Omental fat pad (tissue), 4 donors: ENCODE measurements at places on chromosomes 16 and 17. TPM values are rescaled to one million over a fixed set of nuclear protein-coding genes. Genes with fewer than 3 reads are reported as not detected.

DNA sequence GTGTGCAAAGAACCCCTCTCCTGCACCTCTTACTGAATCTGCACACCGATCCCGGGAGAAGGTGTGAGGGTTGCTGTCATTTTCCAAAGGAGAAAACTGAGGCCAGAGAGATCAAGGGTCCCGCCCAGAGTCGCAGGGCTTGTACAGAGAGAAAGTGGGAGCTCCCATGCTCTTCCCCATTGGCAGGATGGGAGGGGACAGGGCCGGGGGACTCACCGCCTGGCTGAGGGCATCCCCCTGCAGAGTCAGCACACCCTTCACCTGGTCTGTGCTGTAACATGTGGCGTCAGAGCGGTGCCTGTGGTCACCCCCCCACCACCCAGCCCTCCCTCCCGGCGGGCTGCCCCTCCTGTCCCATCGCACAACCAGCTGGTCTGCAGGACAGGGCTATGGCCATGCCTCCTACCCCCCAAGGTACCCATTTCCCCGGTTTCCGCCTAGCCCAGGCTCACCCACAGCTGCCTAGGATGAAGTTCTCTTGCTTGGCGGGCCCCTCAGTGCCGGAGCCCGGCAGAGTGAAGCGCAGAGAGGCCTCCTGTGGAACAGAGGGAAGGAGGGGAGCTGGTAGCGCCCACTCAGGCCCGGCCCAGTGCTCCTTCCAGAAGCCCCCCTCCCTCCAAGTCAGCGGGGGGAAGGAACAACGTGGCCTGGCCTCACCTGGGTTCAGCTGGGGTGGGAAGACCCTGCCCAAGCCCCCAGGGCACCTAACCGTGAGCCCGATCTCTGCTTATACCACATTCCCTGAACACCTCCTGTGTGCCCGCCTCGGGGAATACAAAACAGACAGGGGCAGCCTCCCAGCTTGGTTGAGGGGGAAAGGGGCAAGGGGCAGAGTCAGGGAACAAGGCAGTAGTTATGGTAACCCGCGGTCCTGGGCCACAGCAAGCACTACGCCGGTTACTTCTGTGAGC is 1.1 kb downstream of the ROGDI start:
- DNase-seq, result no peak

DNA sequence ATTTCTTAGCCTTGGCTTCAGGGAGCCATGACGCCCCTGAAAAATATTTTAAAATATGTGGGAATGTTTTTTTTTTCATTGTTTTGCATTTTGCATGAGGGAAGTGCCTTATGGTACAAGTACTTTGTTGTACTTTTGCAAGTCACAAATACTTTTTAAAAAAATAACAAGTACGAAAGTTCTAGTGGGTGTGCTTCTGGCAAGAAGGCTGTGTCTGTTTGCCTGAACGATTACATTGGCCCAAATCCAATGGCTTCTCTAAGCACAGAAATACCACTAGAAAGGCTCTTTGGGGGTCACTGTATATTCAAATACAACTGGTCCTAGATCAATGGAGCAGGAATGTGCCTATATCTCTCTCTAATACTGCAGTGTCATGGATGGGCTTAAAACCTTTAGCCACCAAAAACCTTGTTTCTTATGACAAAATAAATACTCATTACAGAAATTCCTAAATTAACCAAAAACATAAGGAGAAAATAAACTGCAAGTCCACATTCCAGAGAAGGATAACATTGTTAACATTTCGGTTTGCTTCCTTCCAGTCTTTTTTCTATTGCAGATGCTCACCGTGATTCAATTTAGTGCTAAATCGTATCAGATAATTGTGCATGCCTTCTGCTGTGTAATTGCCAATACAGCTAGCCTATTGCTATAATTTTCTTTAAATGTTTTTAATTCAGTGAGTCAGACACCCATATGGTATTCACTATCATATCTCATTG is 97.4 kb downstream of the VAT1L start:
- DNase-seq, result no peak

- DNase-seq, result no peak
Measured at GRCh38 chr16:57870753-57871454, 68.6 kb upstream of the KIFC3 start.

- DNase-seq, result no peak
Measured at GRCh38 chr17:57368637-57369336, 112.5 kb downstream of the MSI2 start.

GRCh38 chr16:64311241-64311640 is 810.6 kb downstream of the CDH11 start:
- no peak for DNase-seq

GRCh38 chr17:4467287-4467686 is 31.4 kb upstream of the SPNS2 start:
- DNase-seq, result no peak

DNA sequence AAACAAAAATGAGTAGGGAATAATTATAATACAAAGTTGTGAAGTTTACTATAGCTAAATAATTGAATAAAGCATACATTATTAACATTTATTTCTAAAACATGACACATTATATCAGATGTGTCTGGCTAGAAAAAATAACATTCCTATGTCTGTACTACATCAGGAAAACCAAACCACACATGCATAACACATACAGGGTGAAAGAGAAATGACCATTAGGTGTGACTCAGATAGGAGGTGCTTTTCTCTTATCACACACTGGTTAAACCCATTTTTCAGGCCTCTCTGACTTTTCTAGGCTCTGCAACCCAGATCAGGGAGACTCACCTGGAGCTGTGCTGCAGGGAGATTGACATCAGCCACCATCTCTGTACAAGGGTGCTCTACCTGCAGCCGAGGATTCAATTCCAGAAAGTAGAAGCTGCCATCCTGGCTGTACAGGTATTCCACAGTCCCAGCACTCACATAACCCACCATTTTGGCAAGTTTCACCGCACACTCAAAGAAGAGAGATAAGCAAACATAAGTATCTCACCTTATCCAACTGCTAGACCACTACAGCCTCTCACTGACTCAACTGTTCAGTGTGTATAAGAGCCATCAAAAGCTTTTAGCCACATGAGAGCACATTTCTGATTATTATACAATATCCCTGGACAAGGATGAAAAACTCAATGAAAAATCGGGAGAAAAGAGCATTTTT is 116.6 kb upstream of the C17orf78 start:
- no peak for DNase-seq

DNA sequence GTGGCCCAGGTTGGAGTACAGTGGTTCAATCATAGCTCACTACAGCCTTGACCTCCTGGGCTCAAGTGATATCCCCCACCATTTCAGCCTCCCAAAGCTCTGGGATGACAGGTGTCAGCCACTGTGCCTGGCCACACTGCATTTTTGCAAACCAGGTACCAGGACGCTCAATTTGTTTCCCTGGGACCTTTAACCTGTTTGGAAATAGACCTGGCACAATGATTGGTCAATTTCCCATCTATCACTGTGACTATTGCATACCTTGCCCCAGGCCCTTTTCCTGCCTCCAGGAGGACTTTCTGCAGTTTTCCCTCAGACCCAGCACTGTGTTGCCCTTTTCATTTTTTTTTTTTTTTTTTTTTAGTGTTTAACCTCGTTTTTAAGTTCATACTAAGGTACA is 11.1 kb upstream of the FUS start:
- no peak for DNase-seq

GRCh38 chr17:40950176-40950575 is 12.7 kb upstream of the KRT23 start:
- no peak for DNase-seq

GRCh38 chr17:74842599-74843351 is 16.9 kb downstream of the GRIN2C start:
- DNase-seq, result no peak

DNA sequence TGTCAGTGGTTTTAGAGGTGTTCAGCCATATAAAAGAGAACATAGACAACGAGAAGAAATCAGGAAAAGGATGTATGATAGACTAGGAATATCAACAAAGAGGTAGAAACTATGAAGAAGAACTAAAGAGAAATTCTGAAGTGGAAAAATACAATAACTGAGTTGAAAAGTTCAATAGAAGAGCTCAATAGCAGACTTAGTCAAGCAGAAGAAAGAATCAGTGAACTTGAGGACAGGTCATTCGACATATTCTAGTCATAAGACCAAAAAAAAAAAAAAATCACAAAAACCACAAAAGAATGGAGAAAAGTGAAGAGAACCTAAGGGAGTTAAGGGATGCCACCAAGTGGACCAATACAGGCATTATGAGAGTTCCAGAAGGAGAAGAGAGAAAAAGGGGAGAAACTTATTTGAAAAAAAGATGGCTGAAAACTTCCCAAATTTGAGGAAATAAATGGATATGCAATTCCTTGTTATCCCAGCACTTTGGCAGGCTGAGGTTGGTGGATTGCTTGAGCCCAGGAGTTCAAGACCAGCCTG is 321.2 kb downstream of the ABCC12 start:
- no peak for DNase-seq

DNA sequence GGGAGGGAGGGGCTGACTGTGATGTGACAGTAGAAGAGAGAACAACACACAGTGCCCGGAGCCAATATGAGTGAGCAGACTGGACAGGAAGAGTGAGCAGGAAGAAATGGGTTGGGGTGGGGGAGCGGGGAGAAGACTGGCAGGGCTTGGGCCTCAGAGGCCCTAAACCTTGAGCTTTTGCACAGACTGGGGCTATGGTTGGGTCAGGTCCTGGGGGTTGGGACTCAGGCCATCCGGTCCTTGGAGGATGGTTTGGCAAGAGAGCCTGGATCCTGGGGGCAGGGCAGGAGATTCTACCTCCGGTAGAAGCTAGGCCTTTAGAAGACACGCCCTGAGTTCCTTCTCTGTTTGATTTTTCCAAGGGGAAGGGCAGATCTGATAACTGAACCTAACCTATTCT is 1.1 kb downstream of the CAMTA2 start:
- DNase-seq, result no peak

DNA sequence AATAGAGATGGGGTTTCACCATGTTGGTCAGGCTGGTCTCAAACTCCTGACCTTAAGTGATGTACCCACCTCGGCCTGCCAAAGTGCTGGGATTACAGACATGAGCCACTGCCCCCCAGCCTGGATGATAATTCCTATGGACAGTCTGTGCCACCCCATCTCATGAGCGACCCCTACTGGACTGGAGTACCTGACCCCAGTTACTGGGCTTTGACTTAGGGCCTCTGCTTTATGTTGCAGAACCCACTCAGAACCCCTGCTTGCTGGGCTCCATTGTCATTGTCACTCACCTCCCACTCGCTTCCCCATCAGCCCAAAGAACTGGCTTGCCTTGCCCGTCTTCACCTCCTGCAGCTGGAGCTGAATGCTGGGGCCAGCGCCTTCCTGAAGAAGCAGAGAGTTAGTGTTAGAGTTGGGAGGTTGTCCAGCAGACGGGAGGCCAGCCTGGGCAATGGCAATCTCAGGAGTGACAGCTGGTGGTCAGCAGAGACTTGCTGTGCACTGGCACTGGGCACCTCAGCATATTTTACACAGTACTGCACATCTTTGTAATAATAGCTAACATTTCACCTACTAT is 4.0 kb downstream of the TAC4 start:
- no peak for DNase-seq

GRCh38 chr16:11334831-11335404 is 10.3 kb upstream of the RMI2 start:
- DNase-seq, result no peak

DNA sequence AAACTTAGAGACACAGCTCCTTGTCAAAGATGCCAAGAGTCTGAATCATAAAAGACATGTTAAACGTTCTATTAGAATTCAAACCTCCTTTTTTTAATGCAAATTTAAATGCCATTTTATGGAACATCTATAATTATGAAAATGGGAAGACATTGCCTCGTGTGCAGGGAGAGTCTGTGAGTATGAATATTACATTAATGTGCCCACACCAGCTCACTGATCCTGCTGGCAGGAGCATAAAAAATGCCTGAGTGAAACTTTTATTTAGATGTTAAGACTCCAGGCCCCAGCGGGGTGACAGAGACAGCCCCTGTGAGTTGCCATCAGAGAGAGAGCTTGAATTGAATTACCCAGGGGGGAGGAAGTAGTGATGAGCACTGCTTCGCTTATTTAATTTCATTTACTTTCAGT is 84.8 kb downstream of the SNX11 start:
- no peak for DNase-seq

- no peak for DNase-seq
Measured at GRCh38 chr17:55521186-55521585, 9.9 kb upstream of the SMIM36 start.

- no peak for DNase-seq
Measured at GRCh38 chr16:19170043-19170655, 2.1 kb downstream of the SYT17 start.

GRCh38 chr17:235831-236640 is 54.6 kb upstream of the DOC2B start:
- DNase-seq, result no peak

ATAD5 gene
- 0.74 TPM for total RNA-seq

GDPD3 gene
- total RNA-seq, result 1.6 TPM

OR3A2 gene
- total RNA-seq, result not detected

KIF18B gene
- not detected for total RNA-seq

CHST5 gene
- total RNA-seq, result 0.09 TPM

TMEM235 gene
- not detected for total RNA-seq

UBE2I gene
- total RNA-seq, result 94.9 TPM

ASPA gene
- 4.5 TPM for total RNA-seq

ARL5C gene
- not detected for total RNA-seq

SCIMP gene
- 10.4 TPM for total RNA-seq

CDRT15L2 gene
- total RNA-seq, result not detected
